ENCODE measurements at places on chromosomes 16 and 17.

- no peak for DNase-seq
Measured at GRCh38 chr17:64992325-64992802, 64.2 kb downstream of the GNA13 start.

DNA sequence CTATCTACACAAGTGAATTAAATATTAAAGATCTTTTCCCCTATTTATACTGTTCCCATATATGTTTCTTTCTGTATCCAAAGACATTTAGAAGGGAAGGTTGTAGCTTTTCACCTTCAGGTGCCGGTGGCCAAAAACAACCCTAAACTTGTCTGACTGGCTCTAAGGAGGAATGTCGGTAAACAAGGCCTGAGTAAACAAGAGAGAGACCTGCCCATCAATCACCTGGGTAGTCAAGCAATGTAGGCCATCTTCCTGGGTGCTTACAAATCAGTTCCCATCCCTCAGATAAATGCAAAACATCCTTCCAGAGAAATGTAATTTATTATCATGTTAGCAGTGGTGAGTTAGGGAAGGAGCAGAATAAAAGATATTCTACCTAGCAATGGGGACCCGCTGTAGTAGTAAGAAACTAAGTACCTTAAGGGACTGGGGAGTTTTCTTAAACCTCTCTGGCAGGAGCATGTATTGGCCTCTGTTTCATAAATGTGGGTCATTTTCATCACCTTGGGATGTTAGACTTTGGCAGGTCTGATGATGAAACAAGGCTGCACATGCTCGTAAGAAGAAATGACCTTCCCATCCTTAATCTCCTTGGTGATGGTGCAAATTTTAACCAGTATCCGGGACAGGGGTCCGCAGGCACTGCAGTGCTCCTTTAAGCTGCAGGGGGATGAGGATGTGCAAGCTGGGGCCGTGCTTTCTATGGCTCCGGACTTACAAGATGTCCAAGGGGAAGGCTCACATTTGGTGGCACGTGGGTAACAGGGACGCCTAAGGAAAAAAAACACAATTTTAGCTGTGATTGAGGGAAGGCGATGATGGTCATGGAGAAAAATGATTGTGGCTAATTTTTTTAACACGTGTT is 8.4 kb downstream of the KRT39 start:
- DNase-seq = no peak

DNA sequence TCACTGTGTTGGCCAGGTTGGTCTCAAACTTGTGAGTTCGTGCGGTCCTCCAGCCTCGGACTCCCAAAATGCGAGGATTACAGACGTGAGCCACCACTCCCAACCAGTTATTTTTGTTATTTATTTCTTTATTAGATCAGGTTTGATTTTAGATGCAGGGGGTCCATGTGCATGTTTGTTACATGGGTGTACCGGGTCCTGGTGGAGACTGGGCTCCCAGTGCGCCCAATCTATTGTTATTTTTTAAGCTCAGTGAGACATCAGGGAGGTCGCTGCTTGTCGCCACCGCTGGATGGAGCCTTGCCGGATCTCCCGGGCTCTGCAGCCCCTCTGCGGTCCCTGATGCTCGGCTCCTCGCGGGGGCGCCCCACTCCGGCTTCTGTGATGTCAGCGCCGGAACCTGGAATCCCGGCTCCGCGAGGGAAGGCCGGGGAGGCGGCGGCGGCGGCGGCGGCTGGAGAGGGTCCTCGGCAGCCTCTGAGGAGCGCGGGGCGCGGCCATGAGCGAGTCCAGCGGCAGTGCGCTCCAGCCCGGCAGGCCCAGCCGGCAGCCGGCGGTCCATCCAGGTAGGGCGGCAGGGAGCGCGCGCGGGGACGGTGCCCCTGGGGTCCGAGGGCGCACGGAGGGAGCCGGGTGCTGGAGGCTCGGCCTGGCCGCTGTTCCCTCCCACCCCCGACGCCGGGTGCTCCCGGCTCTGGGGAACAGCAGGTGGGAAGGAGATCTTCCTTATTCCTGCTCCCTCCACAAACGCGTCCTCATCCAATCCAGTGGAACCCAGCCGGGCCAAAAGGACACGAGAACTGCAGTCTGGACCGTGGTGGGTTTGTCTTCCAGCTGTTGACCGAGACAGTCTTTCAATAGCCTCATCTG is at the start of gene TMC7:
TSS of gene TMC7 (plus strand) at position 370 of the 870 bp plus-strand sequence. CDS start at position 500, 130 bp downstream.
- peak; percentile 68 for DNase-seq

DNA sequence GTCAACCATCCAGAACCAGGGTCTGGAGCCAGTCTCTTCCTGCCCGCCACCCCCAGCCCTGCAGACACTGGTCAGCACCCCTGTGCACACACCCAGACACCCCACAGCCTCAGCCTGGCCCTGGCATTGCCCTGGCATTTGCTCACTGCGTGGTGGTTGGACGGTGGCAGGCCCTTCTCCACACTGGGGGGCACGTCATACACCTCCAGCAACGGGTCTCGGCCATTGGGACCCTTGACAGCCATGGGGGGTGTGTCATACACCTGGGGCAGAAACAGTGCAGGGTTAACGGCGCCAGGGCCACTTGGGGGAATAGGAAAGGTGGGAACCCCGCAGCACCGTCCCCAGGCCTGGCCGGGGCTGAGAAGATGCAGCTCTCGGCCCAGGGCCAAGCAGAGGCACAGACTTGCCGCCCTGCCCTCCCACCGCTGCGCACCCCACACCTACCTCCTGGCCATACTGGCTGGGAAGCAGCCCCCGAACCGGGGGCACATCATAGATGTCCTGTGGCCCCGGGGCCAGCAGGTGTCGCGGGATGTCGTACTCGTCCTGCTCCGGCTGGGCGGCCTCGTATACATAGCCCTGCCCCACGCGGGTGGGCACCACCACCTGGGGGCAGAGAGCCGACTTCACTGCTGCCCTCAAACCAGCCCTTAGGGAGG is 14.6 kb downstream of the BCAR1 start:
- DNase-seq = no peak

GRCh38 chr16:81832801-81833547 is 53.9 kb downstream of the PLCG2 start:
- DNase-seq = no peak

DNA sequence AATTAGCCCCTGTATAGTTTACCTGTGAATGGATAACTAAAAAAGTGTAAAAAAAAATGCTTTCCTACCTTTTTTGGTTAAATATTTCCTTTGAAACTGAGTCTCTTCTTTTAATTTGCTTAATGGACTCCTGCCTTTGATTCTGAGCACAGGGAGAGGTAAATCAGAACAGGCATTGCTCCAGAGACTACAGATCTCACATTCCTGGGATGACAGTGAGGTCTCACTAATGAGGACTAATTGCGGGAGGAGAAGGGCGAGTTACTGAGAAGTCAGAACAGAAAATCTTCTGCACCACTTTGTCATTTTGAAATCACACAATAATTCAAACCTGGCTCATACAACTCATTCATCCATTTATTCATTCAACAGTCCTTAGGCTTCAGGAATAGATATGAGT is 437.0 kb upstream of the ASIC2 start:
- no peak for DNase-seq

DNA sequence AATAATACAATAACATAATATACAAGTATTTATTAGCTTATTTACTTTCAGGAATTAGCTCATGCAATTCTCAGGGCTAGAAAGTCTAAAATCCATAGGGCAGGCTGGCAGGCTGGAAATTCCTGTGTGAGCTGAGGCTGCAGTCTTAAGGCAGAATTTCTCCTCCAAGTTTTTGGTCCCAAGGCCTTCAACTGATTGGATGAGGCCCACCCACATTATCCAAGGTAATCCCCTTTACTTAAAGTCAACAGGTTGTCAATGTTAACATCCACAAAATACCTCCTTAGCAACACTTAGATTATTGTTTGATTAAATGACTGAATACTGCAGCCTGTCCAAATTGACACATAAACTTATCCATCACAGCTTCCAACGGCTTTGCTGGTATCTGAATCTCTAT is 32.9 kb upstream of the SOX9 start:
- DNase-seq = no peak

DNA sequence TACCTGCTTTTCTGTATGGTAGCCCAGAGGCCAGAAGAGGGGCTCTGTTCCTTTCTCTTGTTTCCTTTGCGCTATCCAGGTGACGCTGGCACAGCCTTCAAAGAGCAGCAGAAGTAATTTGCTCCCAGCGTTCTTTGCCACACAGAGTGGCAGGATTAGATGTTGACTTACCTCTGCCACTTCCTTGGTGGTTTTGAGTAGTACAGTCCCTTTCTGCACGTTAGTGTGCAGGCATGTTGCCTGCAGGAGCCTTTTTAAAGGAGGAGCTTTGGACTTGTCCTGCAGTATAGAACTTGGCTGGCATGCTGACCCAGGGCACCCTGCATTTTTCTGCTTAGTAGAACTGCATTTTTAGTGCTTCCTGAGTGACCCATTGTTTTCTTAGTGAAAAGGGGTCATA is at the start of gene ABCC11:
TSS of gene ABCC11 (minus strand) at position 229 of the 400 bp plus-strand sequence. CDS start 15,618 bp downstream, outside the sequence.
- no peak for DNase-seq

GRCh38 chr17:32249475-32249874 is 16.2 kb upstream of the RHBDL3 start:
- DNase-seq = no peak

GRCh38 chr17:73770115-73770848 is 126.0 kb upstream of the SDK2 start:
- DNase-seq = no peak

- peak; percentile 23 for DNase-seq
Measured at GRCh38 chr17:17351901-17352781, 49.0 kb downstream of the NT5M start.

- DNase-seq = no peak
Measured at GRCh38 chr17:27078296-27078695, 215.6 kb upstream of the WSB1 start.

- peak; percentile 29 for DNase-seq
Measured at GRCh38 chr17:72034000-72034399, 86.8 kb upstream of the SOX9 start.

- no peak for DNase-seq
Measured at GRCh38 chr16:1199347-1200013, 25.6 kb downstream of the TPSG1 start.

- DNase-seq = no peak
Measured at GRCh38 chr16:54405478-54405877, 118.9 kb upstream of the IRX3 start.

DNA sequence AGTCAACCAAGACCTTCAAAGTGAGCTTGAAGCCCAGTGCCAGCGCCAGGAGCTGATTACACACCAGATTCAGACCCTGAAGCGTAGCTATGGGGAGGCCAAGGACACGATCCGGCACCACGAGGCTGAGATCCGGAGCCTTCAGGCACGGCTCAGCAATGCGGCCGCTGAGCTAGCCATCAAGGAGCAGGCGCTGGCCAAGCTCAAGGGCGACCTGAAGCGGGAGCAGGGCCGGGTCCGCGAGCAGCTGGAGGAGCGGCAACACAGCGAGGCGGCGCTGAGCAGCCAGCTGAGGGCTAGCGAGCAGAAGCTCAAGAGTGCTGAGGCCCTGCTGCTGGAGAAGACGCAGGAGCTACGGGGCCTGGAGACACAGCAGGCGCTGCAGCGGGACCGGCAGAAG is 42.0 kb downstream of the PLD6 start:
- DNase-seq = no peak

GRCh38 chr16:1069154-1069553 is 3.4 kb upstream of the SSTR5 start:
- no peak for DNase-seq

DNA sequence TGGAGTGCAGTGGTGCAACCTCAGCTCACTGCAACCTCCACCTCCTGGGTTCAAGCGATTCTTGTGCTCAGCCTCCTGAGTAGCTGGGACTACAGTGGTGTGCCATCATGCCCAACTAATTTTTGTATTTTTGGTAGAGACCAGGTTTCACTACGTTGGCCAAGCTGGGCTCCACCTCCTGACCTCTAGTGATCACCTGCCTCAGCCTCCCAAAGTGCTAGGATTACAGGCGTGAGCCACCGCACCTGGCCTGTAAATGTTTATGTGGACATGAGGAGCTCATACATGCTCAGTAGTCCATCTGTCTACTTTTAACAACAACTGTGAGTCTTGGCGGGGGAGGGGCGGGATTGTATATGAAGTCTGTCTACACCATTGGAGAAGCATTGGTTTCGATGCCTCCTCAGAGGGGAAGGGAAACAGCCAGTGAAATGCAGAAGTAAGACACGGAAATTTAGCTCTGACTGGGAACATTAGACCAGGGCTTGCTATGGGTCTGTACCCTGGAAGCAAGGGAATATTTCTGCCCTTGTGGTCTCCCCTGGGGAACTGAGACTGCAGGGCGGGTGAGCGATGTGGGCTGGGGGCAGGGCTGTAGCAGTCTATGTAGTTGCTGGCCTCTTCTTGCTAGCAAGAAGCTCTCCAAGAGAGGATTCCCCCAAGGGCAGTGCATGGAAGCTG is 9.3 kb downstream of the NUBP1 start:
- peak; percentile 62 for DNase-seq

- DNase-seq = no peak
Measured at GRCh38 chr16:50316102-50316847, 49.9 kb downstream of the ADCY7 start.

DNA sequence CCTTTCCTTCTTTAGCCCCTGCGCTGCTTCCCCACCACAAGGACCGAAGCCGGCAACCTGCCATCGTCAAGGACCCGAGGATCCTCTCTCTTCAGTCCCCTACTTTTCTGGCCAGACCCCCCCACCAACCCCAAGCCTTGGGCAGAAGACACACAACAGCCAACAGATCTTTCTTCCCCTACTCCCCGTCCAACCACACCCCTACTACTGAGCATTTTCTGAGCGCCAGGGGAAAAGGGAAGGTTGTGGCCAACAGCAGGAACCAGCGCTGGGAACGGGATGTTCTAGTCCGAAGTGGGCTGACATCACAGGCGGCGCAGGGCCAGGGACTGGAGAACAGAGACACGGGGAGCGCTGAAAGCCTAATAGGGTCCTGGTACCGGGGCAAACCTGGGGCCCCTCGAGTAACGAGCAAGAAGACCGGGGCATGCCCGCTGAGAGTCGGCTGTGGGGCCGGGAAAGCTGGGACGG is 528 bp downstream of the PER1 start:
- DNase-seq = no peak

- peak; percentile 3 for DNase-seq
Measured at GRCh38 chr17:74147966-74148365, 55.5 kb upstream of the RPL38 start.

DNA sequence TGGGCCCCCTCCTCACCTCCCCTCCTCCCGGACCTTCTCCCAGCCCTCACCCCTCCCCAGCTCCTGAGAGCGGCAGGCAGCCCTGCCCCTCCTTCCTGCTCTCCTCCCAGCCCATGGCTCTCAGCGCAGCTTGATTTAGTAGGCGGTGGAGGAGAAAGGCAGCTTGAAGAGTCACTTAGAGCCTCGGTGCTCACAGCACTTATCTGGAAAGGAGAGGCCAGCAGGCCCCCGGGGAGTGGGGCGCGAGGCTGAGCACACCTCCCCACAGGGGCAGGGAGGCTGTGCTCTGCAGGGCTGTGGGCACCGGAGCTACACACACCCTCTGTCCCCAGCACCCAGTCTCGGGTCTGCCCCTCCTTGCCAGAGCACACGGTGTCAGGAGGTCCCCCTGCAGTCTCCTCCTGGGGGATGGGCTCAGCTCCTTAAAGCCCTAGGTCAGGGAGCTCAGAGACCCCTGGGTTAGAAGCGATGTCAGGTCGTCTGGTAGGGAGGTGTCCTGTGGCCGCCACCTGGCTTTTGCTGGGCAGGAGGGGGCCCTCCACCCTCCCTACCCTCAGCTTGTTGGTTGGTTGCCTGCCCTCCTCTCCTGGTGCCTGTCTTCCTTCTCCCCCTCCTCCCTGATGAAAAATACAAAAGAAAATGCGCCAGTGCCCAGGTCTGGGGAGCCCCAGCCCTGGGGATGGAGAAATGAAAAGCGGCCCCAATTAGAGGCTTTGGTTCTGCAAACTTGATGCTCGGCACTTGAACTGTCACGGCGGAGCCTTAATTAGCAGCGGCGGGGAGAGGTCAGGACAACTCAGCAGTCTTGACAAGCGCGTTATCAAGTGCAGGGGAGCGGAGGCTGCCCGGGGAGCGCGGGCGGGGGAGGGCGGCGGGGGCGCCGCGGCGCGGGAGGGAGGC is 151.1 kb upstream of the GSE1 start:
- peak; percentile 63 for DNase-seq

GRCh38 chr17:3882276-3882675 is 10.6 kb downstream of the CAMKK1 start:
- DNase-seq = no peak

All from GM13976 (cell line).